Activated CD8-positive, alpha-beta memory T cell treated with anti-CD3 and anti-CD28 coated beads, Interleukin-2, amount 10 ng/mL, durations not matched to agents 7 days and 5 days (primary cell): ENCODE measurements at places on chromosomes 2 and 18. TPM values are rescaled to one million over a fixed set of nuclear protein-coding genes. Genes with fewer than 3 reads are reported as not detected.

DNA sequence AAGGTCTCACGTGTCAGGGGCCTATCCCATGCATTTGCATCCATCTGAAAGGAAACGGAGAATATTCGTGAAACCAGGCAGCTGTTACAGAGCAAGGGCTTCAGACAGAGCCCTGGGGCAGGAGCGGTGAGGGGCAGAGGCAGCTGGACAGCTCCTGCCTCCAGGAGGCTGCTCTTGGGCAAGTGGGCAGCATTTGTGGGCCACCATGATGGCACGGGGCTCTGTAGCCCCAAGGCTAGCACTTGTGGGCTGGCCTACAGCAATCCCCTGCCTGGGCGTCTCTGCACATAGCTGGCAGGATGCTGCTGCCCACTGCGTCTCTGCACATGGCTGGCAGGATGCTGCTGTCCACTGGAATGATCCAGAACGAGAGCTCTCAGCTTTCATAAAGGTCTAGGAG, 52.8 kb upstream of the PTMA start:
- H3K36me3 ChIP-seq: no peaks in the 10 kb centered on the region
- DNase-seq: no peak
- H3K4me1 ChIP-seq: no peaks in the 10 kb centered on the region
- H3K4me3 ChIP-seq: no peak overlapping the region
- no peak overlapping the region for H3K27ac ChIP-seq

DNA sequence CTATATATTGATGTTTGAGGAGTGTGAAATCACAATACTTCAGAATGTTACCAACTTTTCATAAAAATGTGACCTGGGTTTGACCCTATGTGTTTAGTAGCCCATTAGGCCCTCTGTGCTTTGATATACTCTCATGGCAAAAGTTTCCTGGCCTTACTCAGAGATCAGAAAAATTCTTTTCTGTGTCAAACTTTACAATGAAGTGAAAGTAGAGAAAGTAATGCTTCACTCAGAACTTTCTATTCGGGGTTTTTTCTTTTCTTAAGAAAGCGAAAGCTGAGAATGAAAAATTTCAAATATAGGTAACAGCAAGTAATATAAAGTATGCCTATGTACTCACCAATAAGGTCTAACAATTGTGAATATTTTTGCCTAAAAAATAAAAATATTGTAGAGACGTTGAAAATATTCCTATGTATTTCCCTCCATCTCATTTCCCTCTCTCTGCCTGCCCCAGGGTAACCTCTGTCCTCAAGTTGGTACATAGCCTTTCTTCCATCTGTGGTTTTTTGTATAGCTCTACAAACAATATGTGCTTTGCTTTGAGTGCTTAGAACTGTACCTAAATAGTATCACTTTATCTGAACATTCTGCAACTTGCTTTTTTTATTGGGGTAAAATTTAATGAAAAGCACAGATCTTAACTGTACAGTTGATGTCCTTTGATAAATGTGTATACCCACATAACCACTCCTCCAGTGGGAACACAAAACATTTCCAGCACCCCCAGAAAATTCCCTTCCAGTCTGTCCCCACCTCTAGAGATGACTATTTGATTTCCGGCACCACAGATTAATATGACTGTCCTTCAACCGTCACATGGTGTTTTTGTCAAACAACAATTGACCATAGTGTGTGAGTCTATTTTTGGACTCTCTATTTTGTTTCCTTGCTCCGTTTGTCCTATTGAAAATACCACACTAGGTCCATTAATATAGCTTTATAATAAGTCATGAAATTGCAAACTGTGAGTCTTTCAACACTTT, 10.3 kb upstream of the ACKR3 start:
- DNase-seq: no peak
- H3K27ac ChIP-seq: no peak overlapping the region
- H3K4me3 ChIP-seq: no peak overlapping the region
- H3K4me1 ChIP-seq: peaks cover 22% of the 10 kb centered on the region

DNA sequence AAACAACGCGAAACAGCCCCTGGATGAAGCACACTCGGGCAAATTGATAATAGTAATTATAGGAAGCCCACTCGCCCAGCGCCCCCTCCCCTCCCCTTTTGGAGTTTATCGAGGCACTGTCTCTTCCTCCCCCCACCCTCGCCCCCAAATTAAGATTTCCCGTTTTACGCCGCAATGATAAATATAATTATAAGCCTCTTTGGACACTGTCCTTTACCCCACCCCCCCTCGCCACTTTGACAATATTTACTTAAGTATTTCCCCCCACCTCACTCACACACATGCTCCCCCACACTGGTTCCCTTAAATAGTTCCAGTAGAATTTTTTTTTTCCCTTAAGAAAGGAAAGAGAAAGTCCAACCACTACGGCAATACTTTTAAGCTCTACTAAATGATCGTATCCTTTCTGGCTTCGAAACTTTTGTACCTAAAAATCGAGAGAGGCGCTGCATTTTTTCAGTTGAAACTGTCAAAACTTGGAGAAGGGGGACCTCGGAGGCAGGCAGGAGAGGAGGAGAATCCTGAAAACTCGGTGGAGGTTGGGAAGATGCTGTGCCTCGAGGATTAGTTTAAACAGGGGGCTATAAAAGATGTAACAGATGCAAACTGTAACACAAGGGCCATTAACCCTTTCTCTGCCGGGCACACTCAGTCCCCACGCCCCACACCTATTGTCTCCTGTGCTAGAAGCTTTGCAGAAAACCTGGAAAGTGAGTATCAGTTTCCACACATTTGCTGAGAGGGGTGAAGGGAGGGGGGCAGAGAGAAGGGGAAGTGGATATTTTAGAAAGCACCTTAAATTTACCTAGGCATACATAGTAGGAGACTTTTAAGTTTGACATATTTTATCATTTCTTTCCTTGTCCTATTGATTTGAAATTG, 1.8 kb downstream of the ZEB2 start:
- no peak for DNase-seq
- H3K4me1 ChIP-seq: peaks cover 36% of the 10 kb centered on the region
- no peak overlapping the region for H3K27ac ChIP-seq

DNA sequence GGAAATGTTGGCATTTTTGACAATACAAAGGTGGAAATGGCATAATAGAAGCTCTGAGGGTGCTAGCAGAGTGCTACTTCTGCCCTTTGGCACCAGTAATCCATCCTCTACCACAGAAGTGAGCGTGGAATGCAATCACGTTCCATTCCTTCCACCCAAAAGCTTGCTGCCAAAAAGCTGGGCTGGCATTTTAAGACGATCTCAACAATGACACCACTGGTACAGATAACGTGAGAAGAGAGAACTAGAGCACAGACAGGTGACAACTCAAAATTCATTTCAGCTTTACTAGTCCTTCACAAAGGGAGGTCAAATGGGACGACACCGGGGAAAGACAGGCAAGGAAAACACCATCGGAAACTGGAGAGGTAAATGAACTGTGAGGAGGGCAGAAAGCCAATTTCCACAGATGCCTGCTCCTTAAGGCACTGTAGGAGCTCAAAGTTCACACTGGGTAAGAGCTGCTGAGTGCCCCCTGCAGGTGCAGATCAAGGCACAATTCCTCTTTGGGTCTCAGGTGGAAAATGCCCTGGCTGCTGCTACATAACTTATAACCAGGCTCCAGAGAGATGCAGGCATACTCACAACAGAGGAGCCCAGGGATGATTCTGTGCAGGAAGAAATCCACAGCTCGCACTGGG, 50.7 kb upstream of the RNU4ATAC start:
- H3K27ac ChIP-seq: no peak overlapping the region
- no peak overlapping the region for H3K4me3 ChIP-seq
- peaks cover 10% of the 10 kb centered on the region for H3K36me3 ChIP-seq
- no peaks in the 10 kb centered on the region for H3K27me3 ChIP-seq
- H3K4me1 ChIP-seq: peaks cover 3% of the 10 kb centered on the region

- no peaks in the 10 kb centered on the region for H3K36me3 ChIP-seq
- no peaks in the 10 kb centered on the region for H3K27me3 ChIP-seq
- no peak overlapping the region for H3K4me3 ChIP-seq
- H3K27ac ChIP-seq: no peak overlapping the region
- no peak for DNase-seq
These were observed 48.8 kb upstream of the TMEFF2 start for GRCh38 chr2:192243488-192243887.

- H3K27ac ChIP-seq: no peak overlapping the region
- no peak for DNase-seq
- peaks cover 48% of the 10 kb centered on the region for H3K27me3 ChIP-seq
These were observed 165.5 kb downstream of the GFPT1 start for GRCh38 chr2:69221512-69221911.

GRCh38 chr18:47175283-47175897, 774 bp downstream of the IER3IP1 start:
- no peak overlapping the region for H3K4me3 ChIP-seq
- peaks cover 3% of the 10 kb centered on the region for H3K4me1 ChIP-seq
- peaks cover under 1% of the 10 kb centered on the region for H3K27me3 ChIP-seq
- no peak overlapping the region for H3K27ac ChIP-seq
- no peak for DNase-seq

DNA sequence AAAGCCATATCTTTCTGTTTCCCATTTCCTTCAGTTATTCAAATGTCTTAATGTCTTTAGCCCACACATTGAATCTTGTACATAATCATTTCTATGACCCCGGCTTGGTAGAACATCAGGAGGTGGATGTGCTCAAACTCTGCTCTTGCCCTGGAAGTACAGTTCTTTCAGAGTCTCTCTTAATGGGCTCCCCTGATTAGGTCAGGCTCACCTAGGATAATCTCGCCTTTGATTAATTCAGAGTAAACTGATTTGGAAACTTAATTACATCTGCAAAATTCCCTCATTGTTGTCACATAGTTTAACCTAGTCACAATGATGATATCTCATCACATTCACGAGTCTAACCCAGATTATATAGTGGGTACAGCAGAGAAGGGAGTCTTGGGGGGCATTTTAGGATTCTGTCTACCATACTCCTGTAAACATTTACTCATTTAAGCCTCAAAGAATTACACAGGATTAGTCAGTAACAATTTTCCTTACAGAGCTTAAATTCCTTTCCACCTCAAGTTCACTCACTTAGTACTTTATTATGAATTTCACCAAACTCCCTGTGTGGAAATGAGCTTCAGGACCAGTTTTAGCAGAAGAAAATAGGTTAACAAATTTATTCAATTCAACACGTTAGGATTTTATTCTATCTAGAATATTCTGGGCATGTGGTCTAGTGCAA, 135.5 kb downstream of the FHOD3 start:
- peaks cover 4% of the 10 kb centered on the region for H3K27me3 ChIP-seq
- no peak overlapping the region for H3K4me3 ChIP-seq
- H3K27ac ChIP-seq: no peak overlapping the region
- DNase-seq: no peak
- no peaks in the 10 kb centered on the region for H3K36me3 ChIP-seq
- H3K4me1 ChIP-seq: no peaks in the 10 kb centered on the region

GRCh38 chr2:118239284-118239683, 151.0 kb downstream of the INSIG2 start:
- no peak overlapping the region for H3K4me3 ChIP-seq
- no peaks in the 10 kb centered on the region for H3K4me1 ChIP-seq
- H3K36me3 ChIP-seq: no peaks in the 10 kb centered on the region
- H3K27ac ChIP-seq: no peak overlapping the region
- H3K27me3 ChIP-seq: peaks cover 7% of the 10 kb centered on the region

- no peaks in the 10 kb centered on the region for H3K4me1 ChIP-seq
- no peak overlapping the region for H3K27ac ChIP-seq
- H3K27me3 ChIP-seq: peaks cover 5% of the 10 kb centered on the region
- DNase-seq: no peak
These were observed 133.4 kb downstream of the PDE11A start for GRCh38 chr2:177939211-177939610.

DNA sequence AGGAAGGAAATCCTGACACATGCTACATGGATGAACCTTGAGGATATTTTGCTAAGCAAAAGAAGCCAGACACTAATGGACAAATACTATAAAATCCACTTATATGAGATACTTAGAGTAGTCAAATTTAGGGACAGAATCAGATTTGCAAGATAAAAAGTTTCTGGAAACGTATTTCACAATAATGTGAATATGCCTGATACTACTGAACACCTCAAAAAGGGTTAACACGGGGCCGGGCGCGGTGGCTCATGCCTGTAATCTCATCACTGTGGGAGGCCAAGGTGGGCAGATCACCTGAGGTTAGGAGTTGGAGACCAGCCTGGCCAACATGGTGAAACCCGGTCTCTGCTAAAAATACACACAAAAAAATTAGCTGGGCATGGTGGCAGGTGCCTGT, 1.7 kb upstream of the RMC1 start:
- H3K27me3 ChIP-seq: no peaks in the 10 kb centered on the region
- H3K27ac ChIP-seq: no peak overlapping the region
- DNase-seq: no peak

- H3K4me1 ChIP-seq: peaks cover 32% of the 10 kb centered on the region
- peak overlapping the region; percentile 11 for H3K4me3 ChIP-seq
- H3K27me3 ChIP-seq: no peaks in the 10 kb centered on the region
These were observed 37.8 kb upstream of the STAT4 start for GRCh38 chr2:191188550-191189093.

GRCh38 chr2:27060323-27060722, 8.9 kb downstream of the AGBL5 start:
- peaks cover 24% of the 10 kb centered on the region for H3K36me3 ChIP-seq
- H3K4me1 ChIP-seq: peaks cover 2% of the 10 kb centered on the region
- H3K27me3 ChIP-seq: no peaks in the 10 kb centered on the region
- H3K27ac ChIP-seq: no peak overlapping the region

- peaks cover 24% of the 10 kb centered on the region for H3K27me3 ChIP-seq
- no peaks in the 10 kb centered on the region for H3K36me3 ChIP-seq
- DNase-seq: peak; percentile 61
- H3K4me1 ChIP-seq: peaks cover 7% of the 10 kb centered on the region
- peak overlapping the region; percentile 33 for H3K4me3 ChIP-seq
- no peak overlapping the region for H3K27ac ChIP-seq
These were observed 20.5 kb upstream of the ZNF236 start for GRCh38 chr18:76801567-76802505.

DNA sequence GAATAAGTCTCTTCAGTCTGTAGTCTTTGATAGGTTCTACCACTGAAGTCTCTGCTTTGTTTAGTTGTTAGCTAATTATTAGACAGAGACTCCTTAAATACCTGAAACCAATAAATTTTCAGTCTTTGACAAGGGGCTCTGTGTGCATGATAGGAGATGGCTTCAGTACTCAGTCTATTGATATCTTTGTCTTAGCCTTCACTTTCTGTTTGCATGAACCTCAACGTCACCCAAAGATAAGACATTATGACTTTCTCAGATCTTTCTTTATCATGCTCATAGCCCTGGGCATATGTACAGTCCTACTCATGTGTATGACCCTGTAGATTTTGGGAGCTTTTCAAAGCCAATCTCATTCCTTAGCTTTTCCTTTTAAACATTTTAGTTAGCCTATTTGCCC, 183.5 kb upstream of the GCFC2 start:
- no peak overlapping the region for H3K27ac ChIP-seq
- DNase-seq: no peak
- no peak overlapping the region for H3K4me3 ChIP-seq
- no peaks in the 10 kb centered on the region for H3K36me3 ChIP-seq
- no peaks in the 10 kb centered on the region for H3K4me1 ChIP-seq

ANKRD53 gene
- not detected for total RNA-seq

MZT2B gene
- 399 TPM for total RNA-seq

SNORC gene
- total RNA-seq: 1.8 TPM

SCTR gene
- total RNA-seq: not detected

DOCK10 gene
- total RNA-seq: 271 TPM

KCNG2 gene
- total RNA-seq: not detected

STAMBP gene
- 58.8 TPM for total RNA-seq
